ENCODE measurements at places on chromosomes 5 and 9.

- no peak for DNase-seq
Observed at GRCh38 chr5:89147031-89147430, 264.0 kb upstream of the MEF2C start.

DNA sequence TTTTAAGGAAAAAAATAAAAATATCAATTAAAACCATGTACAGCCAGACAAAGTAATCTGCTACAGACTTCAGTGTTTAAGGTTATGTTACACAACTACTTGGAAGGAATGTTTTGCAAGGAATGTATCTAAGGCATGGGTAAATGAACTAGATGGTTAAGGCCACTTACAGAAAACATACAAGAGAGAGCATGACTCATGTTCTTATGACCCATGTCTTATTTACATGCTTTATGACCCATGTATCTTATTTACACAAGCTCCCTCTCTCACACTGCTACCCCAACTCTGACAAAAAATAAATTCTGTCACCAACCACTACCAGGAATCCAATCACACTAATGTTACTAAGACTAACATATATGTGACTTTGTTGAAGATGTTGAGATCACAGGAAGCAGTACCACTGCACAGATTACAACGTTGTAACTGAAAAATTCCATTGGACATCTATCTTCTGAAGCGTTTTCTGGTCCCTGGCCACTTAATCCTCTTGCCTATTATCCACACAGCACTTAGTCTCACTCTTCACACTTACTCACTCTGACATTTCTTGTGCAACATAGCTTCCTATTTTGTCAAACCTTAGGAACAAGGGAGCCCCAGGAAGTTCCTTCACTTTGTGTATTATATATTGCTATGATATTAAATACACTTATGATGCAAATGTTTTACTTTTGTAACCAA lies 1630.1 kb upstream of the C9orf72 start:
- DNase-seq: no peak

DNA sequence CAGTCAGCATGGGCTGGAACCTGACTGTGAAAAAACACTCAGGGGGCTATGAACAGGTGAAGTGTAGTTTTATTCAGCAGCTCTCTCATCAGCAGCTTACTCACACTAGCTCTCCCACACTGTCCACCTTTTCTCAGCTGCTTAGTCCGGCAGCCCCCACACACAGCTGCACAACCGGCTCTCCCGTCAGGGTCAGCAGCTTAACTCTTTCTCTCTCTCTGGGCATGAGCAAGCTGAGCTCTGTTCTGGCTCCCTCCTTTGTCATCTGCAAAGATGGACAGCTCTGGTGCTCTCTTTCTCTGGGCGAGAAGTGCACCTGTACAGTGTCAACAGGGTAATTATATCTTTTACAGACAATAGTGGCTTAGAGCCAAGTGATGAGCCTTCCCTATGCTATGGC lies 8.2 kb downstream of the DMAC1 start:
- DNase-seq: peak; percentile 11

DNA sequence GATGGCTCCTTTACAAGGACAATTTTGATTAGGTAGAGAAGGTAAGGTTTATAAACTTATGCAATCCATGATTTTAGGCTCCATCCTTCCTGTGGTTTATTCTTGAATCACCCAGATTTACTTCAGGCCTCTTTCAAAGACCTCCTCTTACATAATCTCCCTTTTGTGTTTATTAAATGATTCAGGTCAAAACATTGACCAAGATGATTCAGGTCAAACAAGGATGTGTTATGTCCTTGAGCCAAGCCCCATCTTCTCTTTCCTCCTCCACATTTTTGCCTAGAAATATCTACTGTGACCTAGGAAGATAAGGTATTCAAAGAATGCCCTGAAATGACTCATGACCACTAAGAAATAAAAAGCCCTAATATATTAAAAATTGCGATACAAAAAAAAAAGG lies 31.8 kb upstream of the TLR4 start:
- no peak for DNase-seq

DNA sequence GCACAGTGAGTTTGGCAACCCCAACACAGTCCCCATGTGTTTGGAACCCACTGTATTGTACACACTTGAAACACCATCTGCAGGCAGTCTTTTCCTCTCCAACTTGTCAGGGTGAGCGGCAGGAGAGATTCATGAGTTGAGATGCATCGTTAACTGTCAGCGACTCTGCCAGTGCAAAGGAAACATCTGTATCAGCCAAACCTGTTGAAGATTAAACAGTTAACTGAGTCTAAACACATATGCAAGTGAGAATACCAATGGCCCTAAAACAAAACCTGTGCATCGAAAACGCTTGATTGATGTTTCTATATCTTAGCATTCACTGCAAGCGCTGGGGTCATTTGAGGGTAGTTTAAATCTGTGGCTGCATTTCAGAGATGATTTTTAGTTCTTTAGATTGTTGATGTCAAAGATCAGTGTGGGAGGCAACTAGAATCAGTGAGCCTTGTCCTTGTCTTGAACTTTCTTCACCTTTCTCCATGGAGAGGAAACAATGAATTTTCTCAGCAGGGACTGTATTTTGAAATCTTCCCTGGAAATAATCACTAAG lies 41.3 kb upstream of the PAM start:
- no peak for DNase-seq

- no peak for DNase-seq
Observed at GRCh38 chr9:38251036-38251860, 141.3 kb upstream of the ALDH1B1 start.

GRCh38 chr9:119758241-119758640 lies 389.0 kb upstream of the BRINP1 start:
- no peak for DNase-seq

- DNase-seq: no peak
Observed at GRCh38 chr5:165876538-165876937, 2371.1 kb downstream of the MAT2B start.

DNA sequence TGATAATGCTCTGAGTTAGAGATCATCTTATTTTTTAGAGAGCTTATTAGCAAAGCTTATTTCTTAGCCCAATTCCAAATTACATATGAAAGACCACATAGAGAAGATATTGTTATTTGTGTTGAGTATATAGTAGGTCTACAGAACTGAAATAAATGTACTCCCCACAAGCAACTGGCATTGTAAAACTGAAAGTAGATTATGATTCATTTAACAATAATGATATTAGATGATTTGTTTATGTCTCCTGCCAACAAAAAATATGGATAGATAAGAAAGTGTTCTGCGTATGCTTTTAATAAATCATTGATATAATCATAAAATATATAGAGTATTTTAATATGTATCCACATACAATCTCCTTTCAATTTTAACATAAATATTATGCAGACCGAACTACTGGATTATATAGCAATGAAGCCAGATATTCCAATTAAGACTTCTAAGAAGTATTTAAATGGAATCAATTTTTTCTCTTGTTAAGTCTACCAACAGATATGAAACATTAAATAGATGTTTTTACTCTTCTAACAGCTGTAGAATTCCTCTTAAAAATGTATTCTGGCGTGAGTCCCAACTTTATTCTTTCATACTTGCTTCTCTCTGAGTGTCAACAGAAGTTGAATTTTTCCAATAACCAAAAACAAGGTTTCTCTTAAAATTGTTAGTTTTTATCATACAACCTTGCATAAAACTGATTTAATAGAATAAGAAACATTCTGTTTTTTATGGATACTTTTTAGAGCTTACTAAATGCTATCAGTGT lies 15.6 kb upstream of the DAB2 start:
- DNase-seq: no peak

- DNase-seq: no peak
Observed at GRCh38 chr5:125410537-125411070, 664.2 kb upstream of the ZNF608 start.

DNA sequence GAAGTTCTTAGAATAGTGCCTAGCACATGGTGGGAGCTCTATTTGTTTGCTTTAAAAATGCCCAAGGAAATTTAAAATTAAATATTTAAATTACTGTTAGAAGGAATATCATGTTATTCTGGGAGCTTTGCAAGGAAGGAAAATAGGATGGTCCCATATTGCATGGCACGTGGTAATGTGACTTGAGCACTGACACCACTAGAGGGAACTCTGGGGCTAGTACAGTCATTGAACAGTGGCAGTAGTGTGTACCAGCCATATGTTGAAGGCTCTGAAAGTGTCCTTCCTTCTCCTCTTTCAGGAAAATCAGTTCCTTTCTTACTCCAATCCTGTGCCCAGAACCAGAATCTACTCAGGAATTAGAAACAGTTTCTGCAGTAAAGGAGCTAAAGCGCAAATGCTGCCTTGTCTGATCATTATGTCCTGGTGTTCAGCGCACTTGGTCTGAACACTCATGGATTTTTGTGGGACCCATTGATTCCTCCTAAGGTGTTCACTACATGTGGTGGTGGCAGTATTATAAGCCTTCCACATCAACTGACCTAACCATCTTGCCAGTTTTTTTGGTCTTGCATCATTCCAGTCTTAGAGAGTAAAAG lies 54.1 kb downstream of the GDA start:
- DNase-seq: no peak

DNA sequence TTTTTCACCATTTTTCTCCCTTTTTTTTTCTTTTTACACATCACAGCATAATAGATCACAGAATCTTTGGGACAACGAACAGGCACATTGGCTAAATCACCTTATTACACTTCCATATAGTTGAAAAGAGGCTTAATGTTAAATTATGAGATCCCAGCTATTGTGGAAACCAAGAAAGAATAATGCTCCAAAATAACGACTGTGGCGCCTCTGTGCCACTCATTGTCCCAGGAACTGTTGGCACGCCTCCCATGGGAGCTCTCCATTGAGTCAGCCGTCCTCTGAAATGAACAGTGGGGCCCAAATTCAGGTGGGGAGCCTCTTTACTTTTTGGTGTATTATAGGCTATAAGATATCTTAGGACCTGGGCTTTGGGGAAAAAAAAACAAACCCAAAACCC lies 82.2 kb upstream of the NFIB start:
- DNase-seq: no peak

DNA sequence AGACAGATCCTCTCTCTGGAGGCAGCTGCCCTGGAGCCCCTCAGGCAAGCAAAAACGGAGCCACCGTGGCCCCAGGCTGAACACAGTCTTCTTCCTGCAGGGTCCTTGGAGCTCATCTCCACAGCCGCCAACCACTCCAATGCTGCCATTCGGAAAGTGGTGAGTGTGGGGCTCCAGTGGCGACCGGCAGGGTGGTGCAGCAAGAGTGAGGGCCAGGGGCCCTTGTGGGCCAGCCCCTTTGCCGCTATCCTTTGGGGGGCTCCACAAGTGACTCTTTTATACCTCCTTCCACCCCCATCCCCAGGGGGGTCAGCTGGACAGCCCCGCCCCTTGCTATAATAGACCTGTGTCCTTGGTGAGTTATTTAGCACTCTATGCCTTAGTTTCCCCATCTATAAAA lies 47.4 kb upstream of the SUSD3 start:
- DNase-seq: no peak

- DNase-seq: no peak
Observed at GRCh38 chr5:136598802-136599404, 233.6 kb upstream of the TRPC7 start.
